ENCODE measurements at places on chromosomes 4 and X. TPM values are rescaled to one million over a fixed set of nuclear protein-coding genes. Genes with fewer than 3 reads are reported as not detected.

NXF2B gene
- total RNA-seq, result not detected

GRCh38 chrX:73812256-73812655, 249.3 kb downstream of the CHIC1 start:
- DNase-seq, result no peak

PNCK gene
- total RNA-seq, result not detected

GRCh38 chr4:85491527-85491926, 16.6 kb downstream of the ARHGAP24 start:
- DNase-seq, result peak; percentile 12

GRCh38 chr4:19382993-19383756, 868.5 kb upstream of the SLIT2 start:
- DNase-seq, result no peak

- no peak for DNase-seq
These were observed 1372.4 kb downstream of the C4orf33 start for GRCh38 chr4:130468340-130468739.

SH3D19 gene
- not detected for total RNA-seq

DNA sequence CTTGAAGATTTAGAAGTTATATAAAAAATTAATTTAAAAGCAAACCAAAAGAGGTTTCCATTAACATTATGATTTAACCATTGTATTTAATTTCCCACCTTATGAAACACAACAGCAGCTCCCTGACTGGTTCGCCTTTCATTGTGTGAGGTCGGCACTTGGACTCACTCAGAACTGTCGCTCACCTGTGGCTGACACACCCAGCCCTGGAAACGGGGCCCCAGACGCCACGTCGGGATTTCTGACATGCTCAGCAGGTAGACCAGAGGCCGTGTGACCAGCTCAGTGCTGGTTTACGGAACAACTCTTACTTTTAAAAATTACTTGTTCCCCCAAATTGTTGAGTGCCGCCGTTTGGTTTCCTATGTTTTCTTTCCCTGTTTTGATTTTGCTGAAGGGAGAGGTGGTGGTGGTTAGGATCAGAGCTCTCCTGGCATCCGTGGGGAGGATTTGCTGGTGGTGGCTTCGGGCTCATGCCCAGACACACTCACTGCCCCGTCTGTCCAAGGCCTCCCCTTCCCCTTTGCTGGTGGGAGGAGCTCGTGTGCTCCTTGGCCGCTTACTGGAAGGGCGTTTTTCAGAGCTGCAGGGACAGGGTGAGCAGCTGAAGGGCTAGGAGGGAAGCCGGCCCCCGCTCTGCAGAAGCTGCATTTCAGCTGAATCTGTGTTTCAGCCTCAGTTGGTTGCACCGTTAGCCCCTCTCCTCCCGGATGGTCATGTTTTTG, 59.2 kb downstream of the CPLX1 start:
- no peak for DNase-seq

DNA sequence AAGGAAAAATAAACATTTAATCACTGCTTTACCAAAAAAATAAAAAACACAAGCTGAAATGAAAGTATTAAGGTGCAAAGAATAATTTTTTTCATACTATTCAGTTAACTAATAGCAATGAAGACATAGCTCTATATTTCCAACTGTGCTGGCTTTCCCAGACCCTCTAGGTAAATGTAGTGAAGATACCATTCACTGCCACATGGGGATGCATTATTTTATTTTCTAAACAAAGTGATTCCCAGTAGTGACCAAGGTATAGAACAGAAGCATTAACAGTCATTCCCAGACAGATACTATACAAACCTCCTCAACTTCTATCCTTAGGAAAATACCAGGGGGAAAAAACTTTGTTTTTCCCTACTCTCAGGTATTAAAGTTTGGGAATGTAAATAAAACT, 39.4 kb downstream of the ANTXR2 start:
- DNase-seq, result no peak

- peak; percentile 17 for DNase-seq
These were observed 2731.9 kb downstream of the ARAP2 start for GRCh38 chr4:33512397-33512796.

GRCh38 chr4:15898902-15899301, 39.6 kb downstream of the FGFBP1 start:
- no peak for DNase-seq

All from OCI-LY7 (cell line).